Inflammatory macrophage (primary cell): ENCODE measurements at places on chromosomes 11 and 22.

- DNase-seq = no peak
These were observed 398 bp upstream of the FAM89B start for GRCh38 chr11:65571940-65572339.

DNA sequence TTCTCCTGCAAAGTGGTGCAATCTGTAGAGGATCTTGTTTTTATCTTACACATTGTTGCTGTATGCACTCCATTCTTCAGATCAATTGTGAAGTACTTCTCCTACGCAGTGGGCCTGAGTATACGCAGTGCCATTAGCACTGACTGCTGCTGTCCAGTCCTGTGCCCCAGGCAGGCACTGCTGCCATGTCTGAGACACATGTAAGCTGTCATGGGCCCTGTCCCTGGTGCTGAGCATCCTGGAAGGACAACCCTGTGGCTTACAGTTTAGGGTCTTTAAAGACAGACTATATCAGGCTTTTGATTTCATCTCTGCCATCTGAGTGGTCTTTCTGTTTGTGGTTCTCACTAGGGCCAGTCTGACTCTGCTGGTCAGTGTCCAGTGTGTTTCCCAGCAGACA is 44.8 kb upstream of the PTPN5 start:
- DNase-seq = no peak

GRCh38 chr11:31419138-31419537 is 49.5 kb downstream of the DNAJC24 start:
- no peak for DNase-seq

GRCh38 chr11:115679945-115680344 is 175.7 kb upstream of the CADM1 start:
- no peak for DNase-seq

DNA sequence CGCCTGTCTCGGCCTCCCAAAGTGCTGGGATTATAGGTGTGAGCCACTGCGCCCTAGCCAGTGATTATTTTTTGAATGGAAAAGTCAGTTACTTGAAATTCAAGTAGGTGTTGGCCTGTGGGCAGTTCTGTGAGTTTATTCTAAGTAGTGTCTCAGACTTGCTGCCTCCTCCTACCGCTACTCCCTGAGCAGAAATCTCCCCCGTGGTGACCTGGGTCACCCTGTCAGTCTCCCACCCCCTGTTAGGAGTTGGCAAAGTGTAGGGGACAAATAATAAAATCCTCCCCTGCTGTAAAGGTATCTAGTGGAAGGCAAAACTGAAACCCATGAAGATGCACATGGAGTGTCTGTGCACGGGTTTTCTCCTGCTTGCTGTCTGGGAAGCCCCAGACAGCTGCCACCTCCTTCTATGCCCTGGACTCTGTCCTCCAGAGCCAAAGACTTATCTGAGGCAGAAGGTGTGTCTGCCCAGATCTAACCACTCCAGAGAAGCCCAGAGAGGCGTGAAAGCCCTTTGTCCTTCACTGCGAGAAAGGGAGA is 26.3 kb downstream of the SNAP29 start:
- no peak for DNase-seq

- DNase-seq = no peak
These were observed 8.6 kb downstream of the GTF2H1 start for GRCh38 chr11:18330921-18331320.

- no peak for DNase-seq
These were observed 16.0 kb upstream of the BMAL1 start for GRCh38 chr11:13261591-13262061.

DNA sequence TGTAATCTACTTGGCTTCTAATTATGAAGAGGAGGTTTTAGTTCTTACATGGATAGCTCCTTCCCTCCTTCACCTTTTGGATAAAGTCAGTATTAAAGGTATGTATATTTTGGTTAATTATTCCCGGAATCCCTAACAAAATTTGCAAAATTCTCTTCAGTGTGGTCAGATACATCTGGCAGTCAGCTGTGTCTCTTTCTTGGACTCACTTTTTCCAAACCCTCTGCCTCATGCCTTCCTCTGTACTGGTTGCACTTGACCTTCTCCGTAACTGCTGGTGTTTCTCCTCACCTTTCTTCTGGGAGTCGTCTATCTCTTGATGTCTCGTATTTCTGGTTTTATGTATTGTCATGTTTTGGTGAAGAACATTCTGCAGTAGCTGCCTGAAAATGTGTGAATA is 62.5 kb downstream of the PPP6R3 start:
- no peak for DNase-seq

GRCh38 chr22:23235425-23235824 is 55.1 kb downstream of the BCR start:
- DNase-seq = no peak

DNA sequence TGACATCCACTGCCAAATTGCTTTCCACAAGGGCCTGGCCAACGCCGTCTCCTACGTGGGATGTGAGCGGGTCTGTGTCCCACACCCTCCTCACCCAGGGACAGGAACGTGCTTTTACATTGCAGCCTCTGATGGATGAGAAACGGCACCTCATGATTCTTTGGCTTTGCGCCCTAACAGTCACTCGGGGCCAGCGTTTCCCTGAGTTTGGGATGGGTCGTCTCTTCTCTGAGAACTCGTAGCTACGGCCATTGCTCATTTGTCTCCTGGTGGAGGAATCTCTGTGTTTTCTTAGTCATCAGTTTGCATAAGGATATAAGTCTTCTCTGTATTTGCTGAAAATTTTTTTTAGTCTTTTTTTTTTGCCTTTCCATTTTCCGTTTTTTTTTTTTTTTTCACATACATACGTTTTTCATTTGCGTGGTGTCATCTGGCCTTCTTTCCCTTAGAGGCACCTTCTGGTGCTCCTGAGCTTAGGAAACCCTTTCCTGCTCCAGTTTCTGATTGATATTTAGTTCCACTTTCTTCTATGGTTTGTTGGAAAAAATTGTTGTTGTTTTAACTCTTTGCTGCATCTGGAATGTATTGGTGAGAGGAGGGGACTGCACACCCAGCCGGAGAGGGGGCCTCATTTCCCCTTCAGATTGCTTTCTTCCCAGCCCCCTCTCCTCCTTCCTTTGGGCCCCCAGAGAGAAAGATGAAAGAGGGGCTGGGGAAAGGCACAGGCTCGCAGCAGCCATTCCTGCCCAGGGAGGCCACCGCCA is 12.0 kb downstream of the TNNT3 start:
- DNase-seq = no peak

GRCh38 chr11:78666675-78667160 is 92.1 kb upstream of the NARS2 start:
- DNase-seq = no peak

- no peak for DNase-seq
These were observed 199.5 kb upstream of the B3GAT1 start for GRCh38 chr11:134611537-134611936.

DNA sequence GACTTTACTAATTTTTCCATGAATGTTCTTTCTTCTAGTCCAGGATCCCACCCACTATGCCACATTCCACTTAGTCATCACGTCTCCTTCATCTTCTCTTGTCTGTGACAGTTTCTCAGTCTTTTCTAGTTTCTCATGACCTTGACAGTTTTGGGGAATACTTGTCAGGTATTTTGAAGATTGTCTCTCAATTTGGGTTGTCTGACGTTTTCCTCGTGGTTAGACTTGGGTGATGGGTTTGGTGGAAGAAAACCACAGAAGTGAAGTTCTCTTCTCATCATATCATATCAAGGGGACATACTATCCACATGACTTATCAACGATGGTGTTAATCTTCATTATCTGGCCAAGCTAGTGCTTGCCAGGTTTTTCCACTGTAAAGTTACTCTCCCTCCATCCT is 102.4 kb downstream of the LRRC32 start:
- no peak for DNase-seq

DNA sequence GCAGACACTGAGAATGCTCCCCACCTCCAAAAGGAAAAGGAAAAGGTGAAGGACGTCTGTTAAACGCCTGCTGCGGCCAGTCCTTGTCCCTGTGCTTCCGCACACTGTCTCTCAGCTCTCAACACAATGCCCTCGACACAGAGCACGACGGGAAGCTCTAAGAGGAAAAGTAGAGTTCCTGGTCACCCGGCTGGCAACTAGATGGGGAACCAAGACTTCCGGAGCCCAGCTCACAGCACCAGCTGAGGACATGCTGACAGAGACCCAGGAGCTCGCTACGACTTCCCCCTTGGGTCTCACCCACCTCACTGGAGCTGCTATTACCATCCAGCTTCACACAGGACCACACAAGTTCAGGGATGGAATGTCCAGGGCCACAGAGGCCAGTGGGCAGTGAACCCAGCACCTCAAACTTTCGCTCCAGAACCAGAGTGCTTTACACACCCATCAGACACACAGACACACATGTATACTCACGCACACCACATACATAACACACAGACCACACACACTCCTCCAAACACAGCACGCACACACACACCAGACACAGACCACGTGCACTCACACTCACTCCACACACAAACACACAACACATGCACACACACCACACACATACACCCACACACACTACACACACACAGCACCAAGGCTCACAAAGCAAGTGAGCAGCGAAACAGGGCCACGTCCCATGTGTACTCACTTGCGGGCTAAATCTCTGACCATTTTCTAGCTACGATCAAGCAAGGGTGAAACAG is 9.6 kb downstream of the SULT4A1 start:
- no peak for DNase-seq

GRCh38 chr11:703506-703905 is 2.5 kb upstream of the EPS8L2 start:
- no peak for DNase-seq

DNA sequence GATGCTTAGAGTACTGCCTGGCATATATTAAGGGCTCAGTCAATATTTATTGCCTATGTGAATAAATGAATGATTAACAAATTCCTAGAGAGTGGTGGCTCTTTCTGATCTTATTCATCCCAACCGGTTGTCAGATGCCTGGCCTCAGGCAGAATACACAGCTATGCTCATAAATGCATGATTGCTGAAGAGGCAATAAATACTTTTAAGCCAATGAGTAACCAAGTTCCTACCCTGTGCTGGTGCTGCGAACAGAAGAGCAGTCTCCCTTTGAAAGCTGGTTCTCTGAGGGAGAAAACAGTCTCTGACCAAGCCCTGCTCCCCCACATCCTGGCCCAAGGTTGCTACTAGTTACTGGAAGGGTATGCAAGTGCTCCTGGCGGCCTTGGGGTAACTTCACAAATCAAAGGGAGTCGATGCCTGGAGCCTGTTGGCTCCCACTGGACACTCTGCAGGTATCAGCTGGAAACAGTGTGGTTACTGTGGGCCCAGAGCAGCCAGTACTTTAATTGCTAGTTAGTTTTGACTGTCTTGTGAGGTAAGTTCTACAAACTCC is 2.8 kb downstream of the USH1C start:
- DNase-seq = no peak

DNA sequence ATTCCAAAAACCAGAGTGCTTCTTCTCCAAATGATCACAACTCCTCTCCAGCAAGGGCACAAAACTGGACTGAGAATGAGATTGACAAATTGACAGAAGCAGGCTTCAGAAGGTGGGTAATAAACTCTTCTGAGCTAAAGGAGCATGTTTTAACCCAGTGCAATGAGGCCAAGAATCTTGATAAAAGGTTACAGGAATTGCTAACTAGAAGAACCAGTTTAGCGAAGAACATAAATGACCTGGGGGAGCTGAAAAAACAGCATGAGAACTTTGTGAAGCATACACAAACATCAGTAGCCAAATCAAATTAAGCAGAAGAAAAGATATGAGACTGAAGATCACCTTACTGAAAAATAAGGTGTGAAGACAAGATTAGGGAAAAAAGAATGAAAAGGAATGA is 15.5 kb downstream of the OR52M1 start:
- DNase-seq = no peak

DNA sequence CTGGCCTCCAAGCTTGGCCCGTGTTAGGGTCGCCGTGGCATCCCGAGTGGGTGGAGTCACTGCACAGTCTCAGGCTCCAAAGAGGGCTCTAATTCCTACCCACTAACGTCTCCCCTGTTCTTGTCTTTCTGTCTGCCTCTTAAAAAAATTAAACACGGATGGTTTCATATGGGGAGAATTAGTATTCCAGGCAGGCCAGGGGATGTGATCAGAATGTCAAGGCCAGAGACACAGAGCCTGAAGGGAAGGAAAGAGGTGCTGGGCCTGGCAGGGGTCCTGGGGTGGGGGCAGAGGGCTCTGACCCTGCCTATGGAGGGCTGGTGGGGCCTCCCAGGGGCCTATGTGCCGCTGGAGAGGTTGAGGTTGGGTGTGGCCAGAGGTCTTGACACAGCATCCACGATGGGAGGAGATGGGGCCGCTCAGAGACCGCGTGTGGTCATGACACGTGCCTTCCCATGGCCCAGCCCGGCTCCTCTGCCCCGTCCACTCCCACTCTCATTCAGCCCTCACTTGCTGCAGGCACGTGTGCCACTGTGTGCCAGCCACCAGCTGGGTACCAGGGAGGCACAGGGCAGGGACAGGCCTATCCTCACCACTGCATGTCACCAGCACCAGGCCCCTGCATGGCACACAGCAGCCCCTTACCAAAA is 56.5 kb downstream of the FLRT1 start:
- DNase-seq = peak; percentile 73

GRCh38 chr22:30400159-30400558 is 3.3 kb downstream of the SEC14L2 start:
- DNase-seq = no peak

- no peak for DNase-seq
These were observed 2.9 kb downstream of the MYO7A start for GRCh38 chr11:77130763-77131513.

GRCh38 chr11:76047766-76048165 is 158.5 kb downstream of the WNT11 start:
- no peak for DNase-seq

- DNase-seq = no peak
These were observed 3.0 kb upstream of the SLC43A3 start for GRCh38 chr11:57429946-57430345.

GRCh38 chr22:41826021-41826420 is 6.9 kb upstream of the SREBF2 start:
- no peak for DNase-seq

- DNase-seq = no peak
These were observed 60.3 kb downstream of the AMBRA1 start for GRCh38 chr11:46533396-46534100.

- DNase-seq = no peak
These were observed 49.4 kb downstream of the ELFN2 start for GRCh38 chr22:37377927-37378326.

- peak; percentile 25 for DNase-seq
These were observed 47.6 kb downstream of the GGTLC2 start for GRCh38 chr22:22691716-22692701.

DNA sequence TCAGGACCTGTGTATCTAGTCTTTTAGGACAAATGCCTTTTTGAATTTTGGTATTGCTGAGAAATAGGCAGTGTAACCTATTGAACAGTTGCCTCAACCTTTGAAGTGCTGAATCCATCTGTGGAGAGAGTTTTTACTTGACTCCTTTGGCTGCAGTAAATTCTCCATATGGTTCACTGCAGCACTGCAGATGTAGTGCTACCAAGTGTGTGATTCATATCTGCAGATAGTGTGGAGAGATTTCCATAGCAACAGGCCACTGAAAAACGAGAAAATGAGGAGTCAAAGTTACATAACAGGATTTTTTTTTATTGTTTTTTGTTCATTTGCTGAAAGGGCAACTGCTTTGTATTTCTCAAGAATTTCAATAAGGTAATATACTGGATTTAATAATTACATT is 356.1 kb downstream of the RAB38 start:
- DNase-seq = no peak

GRCh38 chr11:6285019-6285418 is 25.4 kb downstream of the CCKBR start:
- no peak for DNase-seq
